ENCODE measurements at places on chromosomes 5 and 9.
A peak's percentile ranks its signal among the peaks of the same experiment; 100 is the strongest.

GRCh38 chr5:173180331-173180730 is 36.0 kb downstream of the BNIP1 start:
- DNase-seq = no peak

- DNase-seq = peak; percentile 42
These were observed 125.2 kb upstream of the CDH18 start for GRCh38 chr5:20113031-20113715.

GRCh38 chr5:109399092-109399759 is 10.5 kb downstream of the PJA2 start:
- DNase-seq = peak; percentile 84

DNA sequence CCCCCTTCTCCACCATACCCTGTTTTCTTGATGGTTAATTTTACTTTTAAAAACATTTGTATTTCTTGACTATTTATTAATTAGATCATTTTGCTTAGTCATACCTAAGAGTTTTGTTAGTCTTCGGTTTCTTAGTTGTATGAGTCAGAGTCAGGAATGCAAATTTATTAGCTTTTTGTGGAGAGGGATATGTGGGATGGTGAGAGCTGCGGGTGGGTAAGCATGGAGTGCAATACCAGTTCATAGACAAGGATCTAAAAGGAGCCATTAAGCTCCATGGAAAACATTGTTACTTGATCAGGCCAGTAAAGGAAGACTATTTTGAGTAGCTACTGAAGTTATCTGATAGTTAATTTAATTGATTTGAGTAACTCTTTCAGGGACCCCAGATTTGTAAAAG is 77.5 kb downstream of the ZSWIM6 start:
- peak; percentile 92 for DNase-seq

DNA sequence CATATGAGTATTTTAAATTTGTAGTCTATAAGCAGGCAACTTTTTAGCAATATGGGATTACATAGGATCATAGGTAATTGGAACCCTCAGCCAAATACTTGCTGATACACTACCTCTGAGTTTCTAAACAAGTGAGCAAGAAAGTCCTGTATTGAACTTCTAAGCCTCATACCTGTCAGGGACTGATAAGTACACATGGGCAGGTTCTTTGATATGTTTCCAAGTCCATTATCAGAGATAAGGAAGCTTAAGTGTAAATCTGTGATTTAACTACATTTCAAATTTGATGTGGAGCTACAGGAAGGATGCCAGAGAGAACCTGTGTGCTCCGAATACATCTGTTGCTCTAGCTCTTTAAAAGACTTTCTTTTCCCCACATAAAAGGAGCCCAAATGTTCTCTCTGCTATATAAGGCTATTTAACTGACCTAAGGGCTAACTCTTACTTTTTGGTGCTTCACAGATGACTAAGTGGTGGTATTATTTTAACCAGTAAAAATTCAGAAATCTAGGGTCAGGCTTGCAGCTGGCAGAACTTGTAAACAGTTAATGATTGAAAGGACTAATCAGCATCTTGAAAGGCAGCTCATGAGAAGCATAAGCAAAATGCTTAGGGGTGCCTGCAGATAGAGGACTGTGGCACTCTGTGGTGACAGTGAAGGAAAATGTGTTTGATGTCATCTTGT is 228.6 kb downstream of the NR3C1 start:
- no peak for DNase-seq

GRCh38 chr9:18184401-18184800 is 289.6 kb upstream of the ADAMTSL1 start:
- peak; percentile 36 for DNase-seq

DNA sequence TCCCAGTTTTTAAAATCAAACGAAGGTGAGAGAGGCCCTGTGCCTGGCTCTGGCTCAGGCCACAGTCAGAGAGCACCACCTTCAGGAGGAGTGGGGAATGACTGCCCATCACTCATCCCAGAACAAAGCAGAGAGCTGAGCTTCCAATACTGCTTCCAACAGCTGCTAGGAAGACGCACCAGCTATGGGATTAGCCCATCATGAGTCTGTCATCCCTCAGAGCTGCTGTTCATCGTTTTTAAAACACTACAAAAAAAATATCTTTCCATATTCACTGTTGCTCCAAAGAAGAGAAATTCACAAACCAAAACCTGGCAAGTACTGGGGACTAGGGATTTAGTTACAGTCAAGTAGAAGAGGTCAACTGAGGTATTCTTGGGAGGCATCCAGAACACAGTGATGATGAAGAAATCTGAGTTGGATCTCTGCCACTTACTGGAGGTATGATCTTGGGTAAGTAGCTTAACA is 102.4 kb downstream of the CDK5RAP2 start:
- DNase-seq = peak; percentile 95

GRCh38 chr5:55081541-55081940 is 20.9 kb upstream of the GZMA start:
- no peak for DNase-seq

DNA sequence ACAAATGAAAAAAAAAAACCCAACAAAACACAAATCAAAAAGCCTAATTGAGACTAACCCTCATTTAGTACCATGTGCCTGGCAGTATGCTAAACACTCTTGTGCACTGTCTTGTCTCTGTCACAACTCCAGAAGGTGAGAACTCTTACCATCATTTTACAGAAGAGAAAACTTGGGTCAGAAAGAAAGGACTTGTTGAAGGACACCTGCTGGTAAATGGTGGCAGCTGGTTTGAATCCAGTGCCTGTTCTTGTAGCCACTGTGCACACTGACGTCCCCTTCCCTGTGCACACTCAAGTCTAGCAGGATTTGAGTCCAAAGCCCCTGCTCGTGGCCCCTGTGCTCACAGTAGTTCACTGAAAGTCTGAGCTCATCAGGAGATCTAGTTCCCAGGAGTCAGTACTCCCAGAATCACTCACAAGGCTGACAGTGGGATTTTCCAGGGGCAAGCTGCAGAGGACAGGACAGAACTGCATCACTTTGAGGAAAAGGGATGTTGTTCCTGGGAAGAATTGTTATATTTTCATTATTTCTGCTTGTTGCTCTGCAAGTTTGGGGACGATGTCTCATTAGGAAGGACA is 43.0 kb upstream of the HSD17B4 start:
- DNase-seq = no peak

DNA sequence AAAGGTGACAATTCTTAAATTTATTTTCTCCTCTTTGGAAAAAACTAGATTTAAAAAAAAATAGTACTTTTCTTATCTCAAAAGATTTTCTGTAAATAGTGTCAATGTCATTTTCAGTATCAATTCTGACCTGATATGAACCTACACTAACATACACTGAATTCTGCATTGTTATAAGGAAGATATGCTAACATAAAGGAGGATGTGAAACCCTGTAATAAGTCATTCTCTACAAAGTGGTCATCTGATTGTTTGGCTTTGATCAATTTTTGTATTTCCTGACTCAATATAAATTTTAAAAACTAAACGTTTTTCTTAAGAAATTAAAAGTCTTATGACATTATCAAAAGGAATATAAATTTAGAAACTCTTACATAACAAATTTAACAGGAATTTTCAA is 233.6 kb upstream of the EDIL3 start:
- DNase-seq = no peak

DNA sequence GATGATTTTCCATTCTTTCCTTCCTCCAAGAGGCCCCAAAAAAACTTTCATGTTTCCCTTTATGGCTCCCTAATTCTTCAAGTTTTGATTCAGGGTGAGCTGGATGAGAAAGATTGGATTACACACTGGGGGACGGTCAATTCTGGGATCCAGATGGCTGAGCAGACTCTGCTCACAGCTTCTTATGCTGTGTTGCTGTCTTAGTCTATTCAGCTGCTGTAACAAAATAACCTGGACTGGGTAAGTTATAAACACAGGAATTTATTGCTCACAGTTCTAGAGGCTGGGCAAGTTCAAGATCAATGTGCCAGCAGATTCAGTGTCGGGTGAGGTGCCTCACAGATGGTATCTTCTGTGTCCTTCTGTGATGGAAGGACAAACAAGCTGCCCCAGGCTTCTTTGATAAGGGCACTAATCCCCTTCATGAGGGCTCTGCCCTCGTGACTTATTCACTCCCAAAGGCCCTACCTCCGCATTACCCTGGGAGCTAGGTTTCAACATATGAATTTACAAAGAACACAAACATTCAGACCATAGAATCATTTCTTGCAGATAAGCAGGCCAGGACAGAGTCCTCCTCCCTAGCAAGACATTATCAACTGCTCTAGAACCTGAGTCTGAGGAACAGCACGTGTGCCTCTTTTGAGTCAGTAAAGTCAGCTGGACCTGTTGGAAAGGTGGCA is 23.1 kb upstream of the SMAD5 start:
- DNase-seq = no peak

GRCh38 chr9:1458503-1458902 is 408.3 kb downstream of the DMRT2 start:
- peak; percentile 36 for DNase-seq

- no peak for DNase-seq
These were observed 23.6 kb downstream of the ARPC5L start for GRCh38 chr9:124885551-124885950.

- DNase-seq = no peak
These were observed 35.1 kb upstream of the JADE2 start for GRCh38 chr5:134490255-134490924.

DNA sequence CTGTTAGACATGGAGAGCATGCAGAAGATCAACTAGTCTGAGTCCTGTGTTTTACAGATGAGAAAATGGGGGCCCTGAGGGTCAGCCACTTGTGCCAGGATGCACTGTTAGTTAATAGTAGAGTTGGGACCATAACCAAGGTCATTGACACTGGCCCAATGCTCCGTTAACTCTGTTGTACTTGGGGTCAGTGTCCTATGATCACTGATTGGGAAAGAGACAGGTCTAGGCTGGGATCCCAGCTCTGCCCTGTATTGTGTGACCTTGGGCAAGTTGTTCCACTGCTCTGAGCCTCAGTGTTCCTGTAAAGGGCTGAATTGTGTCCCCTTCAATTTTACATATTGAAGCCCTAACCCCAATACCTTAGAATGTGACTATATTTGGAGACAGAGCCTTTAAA is 70.0 kb downstream of the GDNF start:
- no peak for DNase-seq

DNA sequence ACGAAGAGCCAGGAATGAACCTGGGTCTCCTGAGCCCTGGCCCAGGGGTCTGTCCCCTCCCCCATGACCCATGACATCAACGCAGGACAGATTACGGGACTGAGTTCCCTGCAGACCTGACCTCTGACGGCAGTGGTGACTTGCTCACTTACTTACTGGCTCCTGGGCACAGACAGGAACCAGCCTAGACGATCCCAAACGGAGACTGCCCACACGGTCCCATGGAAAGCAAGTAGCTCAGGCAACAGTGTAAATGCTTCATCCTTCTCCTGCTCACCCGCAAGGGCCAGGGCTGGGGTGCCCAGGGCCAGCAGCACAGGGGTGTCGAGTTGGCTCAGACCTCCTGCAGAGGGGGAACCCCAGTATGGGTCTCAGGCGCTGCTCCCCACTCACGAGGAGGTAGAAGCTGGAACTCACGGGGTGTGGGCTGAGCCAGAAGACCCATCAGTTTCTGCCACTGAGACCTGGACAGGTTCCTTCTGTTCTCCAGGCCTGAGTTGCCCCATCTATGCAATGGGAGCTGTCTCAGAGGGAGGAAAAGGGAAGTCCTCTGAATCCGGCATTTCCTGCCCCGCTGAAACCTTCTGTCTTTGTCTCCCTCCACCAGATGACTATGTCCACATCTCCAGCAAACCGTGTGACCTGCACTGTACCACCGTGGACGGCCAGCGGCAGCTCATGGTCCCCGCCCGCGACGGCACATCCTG is 5.6 kb downstream of the ADAMTSL2 start:
- no peak for DNase-seq

DNA sequence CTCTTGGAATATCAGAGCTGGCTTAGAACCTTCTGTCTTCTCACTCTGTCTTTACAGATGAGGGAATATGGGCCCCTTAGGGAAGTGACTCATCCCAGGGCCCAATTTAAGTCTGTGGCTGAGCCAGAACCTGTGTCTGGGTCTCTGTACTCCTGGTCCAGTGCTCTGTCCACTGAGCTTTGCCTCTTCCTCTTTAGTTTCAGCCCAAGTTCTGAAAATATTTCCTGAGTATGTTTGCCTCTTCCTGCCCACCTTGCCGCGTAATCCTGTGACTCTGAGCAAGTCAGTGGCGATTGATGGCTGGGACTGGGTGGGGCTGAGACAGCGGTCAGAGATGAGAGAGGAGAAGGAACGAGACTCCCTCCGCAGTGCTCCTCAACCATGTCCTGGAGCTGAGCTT is 7.8 kb downstream of the IER5L start:
- DNase-seq = peak; percentile 40

DNA sequence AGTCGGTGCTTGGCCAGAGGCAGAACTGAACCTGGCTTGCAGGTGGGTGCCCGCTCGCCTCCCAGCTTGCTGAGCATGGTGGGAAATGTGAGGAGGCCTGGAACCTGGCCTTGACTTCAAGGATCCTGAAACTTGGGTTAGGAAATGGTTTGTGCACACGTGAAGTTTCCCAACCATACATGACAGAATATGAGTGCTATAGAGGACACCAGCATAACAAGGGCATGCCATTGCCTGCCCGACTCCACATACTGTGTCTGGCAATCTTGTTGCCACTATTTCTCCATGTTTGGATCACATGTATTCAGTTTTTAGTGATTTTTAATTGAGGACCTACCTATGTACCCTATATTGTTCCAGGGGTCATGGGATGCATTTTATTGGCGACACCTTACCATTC is 177.6 kb upstream of the ANKRD55 start:
- no peak for DNase-seq

GRCh38 chr9:105005186-105005585 is 77.2 kb upstream of the ABCA1 start:
- DNase-seq = no peak

- DNase-seq = no peak
These were observed 69.2 kb upstream of the S1PR3 start for GRCh38 chr9:88922091-88922490.

DNA sequence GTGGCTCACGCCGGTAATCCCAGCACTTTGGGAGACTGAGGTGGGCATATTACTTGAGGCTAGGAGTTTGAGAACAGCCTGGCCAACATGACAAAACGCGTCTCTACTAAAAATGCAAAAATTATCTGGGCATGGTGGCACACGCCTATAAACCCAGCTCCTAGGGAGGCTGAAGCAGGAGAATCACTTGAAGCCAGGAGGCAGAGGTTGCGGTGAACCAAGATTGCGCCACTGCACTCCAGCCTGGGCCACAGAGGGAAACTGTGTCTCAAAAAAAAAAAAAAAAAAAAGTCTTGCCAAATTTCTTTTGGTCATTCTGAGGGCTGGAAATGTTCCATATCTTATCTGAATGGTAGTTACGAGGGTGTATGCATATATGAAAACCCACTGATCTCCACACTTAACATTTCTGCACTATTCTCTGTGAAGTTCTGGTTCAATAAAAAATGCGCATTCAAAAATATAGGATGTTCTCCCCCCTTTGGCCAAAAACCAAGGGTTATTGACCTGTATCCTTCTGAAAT is 13.5 kb upstream of the NIPAL4 start:
- DNase-seq = no peak

- peak; percentile 70 for DNase-seq
These were observed 121.5 kb downstream of the EHMT1 start for GRCh38 chr9:137740312-137740711.

- peak; percentile 3 for DNase-seq
These were observed 37.8 kb downstream of the CDH6 start for GRCh38 chr5:31231177-31231838.

- DNase-seq = no peak
These were observed 513.6 kb downstream of the SLCO4C1 start for GRCh38 chr5:101782352-101783103.
